ENCODE measurements at places on chromosomes 7 and 10.

GRCh38 chr7:6422926-6423632, 24.7 kb downstream of the DAGLB start:
- DNase-seq: no peak

DNA sequence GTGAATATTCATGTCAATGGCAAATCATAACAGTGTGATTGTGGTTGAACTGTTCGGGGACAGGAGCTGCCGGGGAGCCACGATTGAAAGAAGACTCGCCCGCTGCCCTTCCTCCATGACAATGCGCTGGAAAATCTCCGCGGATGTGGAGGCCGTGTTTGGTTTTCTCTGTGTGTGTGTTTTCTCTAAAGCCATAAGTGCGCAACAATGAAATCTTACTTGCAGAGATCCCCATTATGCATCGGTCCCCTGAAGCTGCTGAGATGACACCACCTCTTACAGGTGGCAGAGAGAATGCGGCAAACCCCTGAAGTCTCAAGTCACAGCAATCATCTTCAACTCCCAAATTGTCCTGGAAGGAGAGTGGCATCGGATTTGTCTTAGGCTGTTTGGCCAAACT, 442.3 kb upstream of the MKI67 start:
- DNase-seq: no peak

- DNase-seq: peak; percentile 78
Measured at GRCh38 chr10:34102237-34102673, 712.8 kb downstream of the PARD3 start.

GRCh38 chr7:4774007-4774406, 1.4 kb upstream of the AP5Z1 start:
- DNase-seq: no peak

DNA sequence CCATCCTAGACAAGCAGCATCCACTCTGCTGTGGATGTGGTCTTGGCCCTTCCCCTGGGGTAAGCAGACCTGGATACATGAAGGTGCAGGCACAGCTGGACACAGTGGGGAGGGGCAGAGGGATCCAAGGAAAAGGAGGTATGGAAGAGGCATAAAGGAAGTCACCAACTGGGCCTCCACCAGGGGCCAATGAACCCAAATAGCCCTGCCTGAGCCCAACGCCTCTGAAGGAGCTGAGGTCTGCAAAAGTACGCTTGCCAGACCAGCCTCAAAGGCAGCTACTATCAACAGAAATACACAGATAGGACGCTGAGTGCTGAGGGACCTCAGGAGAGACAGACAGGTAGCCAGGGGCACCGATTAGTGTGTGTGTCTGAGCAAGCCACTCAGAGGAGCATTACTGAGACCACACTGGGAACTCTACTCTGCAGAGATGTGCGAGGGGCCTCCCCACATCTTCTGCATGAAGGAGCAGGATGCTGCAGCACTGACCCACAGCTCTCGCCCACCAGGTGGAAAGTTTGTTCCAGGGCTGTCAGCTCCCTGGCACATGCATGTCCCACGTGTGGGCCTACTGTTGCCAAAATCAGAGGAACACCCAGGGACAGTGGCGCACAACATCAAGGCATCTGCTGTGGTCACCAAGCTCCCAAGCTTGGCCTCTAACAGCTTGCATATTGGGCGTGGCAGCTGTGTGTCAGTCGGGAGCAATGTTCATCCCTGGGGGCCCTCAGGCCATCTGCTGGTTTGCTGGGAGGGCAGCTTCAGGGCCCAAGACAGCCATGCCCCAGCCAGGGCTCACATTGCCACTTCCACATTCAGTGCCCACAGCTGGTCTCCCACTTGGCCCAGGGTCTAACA, 40.0 kb downstream of the MKI67 start:
- no peak for DNase-seq

GRCh38 chr7:132386201-132386681, 190.0 kb downstream of the PLXNA4 start:
- DNase-seq: peak; percentile 42

DNA sequence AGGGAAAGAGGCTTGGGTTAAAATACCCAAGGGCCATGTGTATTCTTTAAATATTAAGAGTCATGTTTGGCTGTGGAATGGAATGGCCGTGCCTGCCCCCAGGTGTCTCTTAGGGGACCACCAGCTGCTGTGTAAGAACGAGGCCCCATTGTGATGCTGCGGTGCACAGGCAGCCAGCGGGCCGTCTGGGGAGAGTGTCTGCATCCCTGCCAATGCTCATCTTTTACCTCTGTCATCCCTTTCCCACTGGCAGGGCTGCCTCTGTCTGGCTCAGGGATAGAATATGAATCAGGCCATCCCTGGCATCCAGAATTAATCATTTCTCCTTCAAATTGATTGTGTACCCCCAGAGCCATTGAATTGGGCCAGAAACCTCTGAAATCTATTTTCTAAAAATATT, 137.8 kb upstream of the GALNT17 start:
- DNase-seq: no peak

DNA sequence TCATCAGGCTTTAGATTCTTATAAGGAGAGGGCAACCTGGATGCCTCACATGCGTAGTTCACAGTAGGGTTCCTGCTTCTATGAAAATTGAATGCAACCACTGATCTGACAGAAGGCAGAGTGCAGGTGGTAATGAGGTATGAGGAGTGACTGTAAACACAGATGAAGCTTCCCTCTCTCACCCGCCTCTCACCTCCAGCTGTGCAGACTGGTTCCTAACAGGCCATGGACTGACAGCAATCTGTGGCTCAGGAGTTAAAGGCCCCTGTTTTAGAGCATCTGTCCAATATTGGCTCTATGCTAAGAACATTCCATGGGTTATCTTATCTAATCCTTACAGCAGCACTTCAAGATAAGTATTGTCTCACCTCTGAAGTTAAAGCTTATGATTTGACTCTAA, 213.5 kb upstream of the NRP1 start:
- no peak for DNase-seq

DNA sequence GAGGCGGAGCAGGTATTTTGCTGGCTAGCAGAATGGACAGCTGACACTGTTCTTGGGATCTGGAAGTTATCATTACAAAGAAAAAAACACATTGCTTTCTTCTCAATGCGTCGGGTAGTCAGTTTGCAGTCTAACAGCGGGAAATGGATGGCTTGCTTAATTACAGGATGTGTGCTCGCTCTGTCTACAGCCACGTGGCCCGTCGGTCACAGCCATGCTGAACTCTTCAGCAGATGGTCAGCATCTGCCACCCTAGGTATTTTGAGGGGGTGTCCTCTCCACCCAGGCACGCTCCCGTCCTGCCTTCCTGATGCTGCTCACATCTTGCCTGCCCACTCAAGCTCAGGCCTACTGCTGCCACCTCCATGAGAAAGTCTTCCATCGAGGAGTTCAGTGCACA, 20.4 kb upstream of the INMT start:
- peak; percentile 17 for DNase-seq

- peak; percentile 74 for DNase-seq
Measured at GRCh38 chr10:6738112-6738768, 158.2 kb upstream of the PRKCQ start.

GRCh38 chr7:70678621-70679251, 453.2 kb upstream of the GALNT17 start:
- DNase-seq: peak; percentile 76

GRCh38 chr10:28139138-28139537, 140.3 kb upstream of the ODAD2 start:
- peak; percentile 46 for DNase-seq

DNA sequence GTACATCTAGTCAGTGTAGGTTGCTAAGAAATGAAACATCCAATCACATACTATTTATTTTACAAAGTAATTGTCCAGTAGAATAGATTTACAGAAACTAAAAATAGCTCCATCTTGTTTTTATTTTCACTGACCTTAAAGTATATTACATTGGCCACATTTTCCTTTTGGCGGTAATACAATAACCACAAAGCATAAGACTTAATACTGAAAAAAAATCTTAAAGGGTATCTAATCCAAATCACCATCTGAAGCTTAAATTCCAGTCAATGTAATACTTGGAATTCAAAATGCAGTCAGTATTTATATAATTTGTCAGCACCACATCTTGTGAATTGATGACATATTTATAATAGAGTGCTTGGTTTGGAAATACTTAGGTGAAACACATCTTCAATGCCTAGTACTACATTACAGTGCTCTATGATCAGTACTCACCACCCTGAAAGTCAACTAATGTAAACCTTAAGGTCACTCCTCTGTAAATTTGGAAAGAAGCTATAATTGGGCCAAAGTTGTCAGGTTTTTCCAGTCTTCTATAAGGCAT, 8.9 kb downstream of the ANKMY2 start:
- peak; percentile 92 for DNase-seq

DNA sequence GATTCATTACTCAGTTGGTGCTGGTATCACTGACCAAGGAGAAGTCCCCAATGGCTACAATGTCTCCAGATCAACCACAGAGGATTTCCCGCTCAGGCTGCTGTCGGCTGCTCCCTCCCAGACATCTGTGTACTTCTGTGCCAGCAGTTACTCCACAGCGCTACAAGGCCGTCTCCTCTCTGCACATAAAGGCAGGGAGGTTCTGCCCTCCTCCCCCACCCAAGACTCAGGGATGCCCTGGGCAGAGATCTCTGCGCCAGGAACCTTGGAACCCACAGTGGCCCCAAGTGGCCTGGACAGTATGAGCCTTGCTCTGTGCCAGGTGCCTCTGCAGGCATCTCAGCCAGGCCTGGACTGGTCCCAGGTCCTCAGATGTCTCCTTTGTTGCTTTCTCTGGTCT, 193.4 kb upstream of the PRSS58 start:
- DNase-seq: no peak

DNA sequence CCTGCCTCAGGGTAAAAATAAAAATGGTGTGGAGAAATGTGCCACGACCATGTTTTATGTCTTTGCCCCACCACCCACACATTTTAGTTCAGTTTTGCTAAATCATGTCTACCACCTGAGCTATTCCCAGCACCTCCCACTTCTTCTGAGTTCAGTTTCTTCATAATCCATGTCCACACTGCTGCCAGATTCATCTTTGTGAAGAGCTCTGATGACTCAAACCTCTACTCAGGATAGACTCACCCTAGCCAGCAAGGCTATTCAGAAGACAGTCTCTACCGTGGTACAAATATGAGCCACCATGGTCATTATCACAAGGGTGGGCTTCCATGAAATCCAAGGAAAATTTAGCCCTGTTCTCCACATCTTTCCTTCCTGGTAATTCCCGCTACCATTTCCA, 231.1 kb upstream of the PRKCQ start:
- DNase-seq: no peak

DNA sequence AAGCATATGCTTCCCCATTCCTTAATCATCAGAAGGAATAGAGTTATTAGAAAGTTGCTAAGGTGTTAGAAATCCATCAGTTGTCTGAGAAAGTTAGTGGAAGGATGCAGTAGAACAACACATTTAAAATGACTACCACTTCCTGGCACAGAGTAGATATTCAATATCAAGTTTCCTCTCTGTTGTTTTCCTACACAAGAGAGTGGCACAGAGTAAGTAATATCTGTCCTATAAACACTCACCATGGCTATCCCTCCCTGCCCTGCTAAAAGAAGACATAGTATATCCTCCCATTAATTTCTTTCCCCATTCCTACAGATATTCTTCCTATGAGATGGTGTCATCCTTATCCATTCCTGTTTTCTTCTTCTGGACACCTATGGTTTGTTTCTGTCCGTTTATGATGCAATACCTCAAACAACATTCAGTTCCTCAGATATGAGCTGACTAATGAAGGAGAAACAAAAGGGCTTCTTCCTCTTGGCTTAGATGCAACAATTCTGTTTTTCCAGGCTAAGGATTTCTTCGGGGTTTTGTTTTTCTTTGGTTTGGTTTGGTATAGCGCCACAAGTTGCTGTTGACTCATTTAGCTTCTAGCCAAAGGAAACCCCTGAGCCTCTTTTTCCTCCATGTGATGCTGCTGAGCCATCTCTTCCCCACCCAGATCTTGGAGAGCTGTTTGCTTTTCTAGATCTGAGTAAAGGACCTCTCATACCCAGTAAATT, 32.9 kb upstream of the BPGM start:
- peak; percentile 97 for DNase-seq

DNA sequence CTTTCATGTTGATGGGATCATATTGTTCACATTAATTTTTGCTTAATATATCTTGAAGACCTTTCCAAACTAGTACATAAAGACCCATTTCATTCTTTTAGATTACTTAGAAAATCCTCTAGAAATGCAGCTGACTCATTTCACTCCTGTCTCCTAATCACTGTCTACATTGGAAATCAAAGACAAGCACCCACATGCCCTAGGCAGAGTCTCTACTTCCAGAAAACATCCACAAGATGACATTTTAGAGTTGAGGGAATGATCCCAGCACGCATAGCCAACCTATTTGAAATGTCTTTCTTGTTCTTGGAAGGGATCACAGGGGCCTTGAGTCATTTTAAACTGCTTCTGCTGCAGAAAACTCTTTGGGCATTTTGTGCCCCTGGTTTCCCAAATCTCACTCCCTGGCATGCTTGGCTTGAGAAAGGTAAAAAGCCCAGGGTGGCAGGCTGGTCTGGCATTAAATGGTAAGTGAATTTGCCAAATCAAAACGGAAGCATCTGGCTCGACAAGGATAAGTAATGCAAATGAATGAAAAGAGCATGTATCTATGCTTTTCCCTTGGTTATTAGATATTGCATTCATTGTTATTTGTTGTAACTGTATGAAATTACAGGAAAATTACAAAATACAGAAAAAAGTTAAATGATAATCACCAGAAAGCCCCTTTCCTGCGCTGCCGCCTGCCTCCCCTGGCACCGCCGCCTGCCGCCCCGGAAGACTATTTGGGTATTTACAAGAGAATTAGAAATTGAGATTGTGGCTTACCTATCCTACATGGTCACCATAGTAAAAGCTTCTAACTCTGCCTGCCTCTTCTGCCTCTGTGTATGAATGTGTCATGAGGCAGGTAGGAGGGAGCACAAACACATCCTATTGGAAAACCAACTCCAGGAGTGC, 225.3 kb downstream of the PTEN start:
- DNase-seq: no peak

- peak; percentile 26 for DNase-seq
Measured at GRCh38 chr10:83372646-83373045, 766.7 kb upstream of the GHITM start.

DNA sequence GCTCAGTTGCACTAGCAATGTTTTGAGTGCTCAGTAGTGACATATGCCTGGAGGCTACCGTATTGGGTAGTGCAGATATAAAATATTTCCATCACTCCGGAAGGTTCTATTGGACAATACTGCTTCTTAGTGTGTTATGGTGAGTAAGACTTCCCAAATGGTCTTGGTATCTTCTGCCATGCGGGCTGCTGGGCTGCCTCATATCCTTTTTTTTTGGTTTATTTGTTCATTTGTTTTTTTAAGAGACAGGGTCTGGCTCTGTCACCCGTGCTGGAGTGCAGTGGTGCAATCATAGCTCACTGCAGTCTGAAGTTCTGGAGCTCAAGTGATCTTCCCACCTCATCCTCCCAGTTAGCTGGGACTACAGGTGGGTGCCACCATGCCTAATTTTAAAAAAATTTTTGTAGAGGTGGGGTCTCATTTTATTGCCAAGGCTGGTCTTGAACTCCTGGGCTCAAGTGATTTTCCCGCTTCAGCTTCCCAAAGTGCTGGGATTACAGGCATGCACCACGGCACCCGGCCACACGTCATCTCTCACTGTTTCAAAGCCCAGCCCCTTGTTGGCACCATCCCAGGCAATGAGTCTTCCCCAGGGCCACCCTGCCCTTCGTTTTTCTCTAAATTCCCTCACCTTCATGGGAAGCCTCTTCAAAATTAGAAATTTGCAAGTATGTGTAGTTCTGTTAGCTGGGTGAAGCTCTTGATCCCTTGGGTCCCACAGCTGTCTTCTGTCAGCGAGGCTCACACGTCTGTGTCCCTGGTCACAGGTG, 111.0 kb upstream of the KLF14 start:
- peak; percentile 74 for DNase-seq

Data from AG10803 (cell line).